Activated naive CD4-positive, alpha-beta T cell (primary cell): ENCODE measurements at places on chromosomes 2 and 18.

- no peak for DNase-seq
Observed at GRCh38 chr2:156331572-156332283, 793 bp downstream of the NR4A2 start.

DNA sequence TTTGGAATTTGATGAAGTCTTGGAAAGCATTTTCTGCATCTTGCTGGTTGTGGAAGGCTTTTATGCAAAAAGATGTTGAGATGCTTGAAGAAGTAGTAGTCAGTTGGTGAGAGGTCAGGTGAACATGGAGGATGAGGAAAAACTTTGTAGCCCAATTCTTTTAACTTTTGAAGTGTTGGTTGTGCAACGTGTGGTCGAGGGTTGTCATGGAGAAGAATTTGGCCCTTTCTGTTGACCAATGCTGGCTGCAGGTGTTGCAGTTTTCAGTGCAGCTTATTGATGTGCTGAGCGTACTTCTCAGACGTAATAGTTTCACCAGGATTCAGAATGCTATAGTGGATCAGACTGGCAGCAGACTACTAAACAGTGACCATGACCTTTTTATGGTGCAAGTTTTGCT is 508.4 kb upstream of the MAP2 start:
- DNase-seq = no peak

DNA sequence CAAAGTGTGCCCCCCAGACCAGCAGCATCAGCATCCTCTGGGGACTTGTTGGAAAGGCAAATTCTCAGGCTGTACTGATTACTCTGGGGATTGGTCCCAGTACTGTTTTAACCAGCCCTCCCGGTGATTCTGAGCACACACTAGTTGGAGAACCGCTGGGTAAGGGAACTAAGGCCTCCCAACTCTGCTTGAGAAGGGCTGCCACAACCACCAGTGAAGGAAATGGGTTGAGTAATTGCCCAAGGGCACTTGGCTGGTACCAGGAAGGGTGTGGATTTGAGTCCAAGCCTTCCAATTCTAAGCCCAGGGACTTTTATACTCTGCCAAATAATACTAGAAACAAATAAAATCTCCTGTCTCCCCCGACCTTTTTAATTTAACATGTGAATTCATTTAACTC is 219.9 kb downstream of the SETBP1 start:
- no peak for DNase-seq

GRCh38 chr2:61368687-61369665 is 101.9 kb downstream of the USP34 start:
- DNase-seq = no peak

DNA sequence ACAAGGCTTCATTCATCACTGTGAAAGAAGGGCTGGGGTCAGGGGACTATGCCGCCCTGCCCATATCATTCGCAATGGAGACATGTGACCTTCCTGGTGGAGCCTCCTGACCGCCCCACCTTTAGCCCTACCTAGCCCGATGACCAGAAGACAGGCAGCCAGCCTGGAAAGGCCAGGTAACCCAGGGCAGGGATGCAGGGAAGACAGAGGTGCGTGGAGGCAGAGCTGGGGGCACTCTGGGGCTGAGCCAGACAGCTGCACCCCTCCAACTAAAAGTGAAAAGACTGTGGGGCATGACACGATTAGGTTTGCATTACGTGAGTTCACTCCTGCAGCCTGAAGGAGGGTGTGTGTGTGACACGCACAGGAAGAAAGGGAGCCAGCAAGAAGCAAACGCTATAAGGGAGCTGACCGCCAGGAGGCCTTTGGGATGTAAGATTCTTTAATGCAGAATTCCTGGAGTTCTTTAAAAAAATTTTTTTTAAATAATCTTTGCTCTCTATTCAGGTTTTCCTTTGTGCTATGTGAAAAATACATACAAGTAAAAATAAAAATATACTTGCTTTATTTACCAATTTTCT is 3.7 kb upstream of the HES6 start:
- no peak for DNase-seq
